ENCODE measurements at places on chromosomes 12 and 14.

DNA sequence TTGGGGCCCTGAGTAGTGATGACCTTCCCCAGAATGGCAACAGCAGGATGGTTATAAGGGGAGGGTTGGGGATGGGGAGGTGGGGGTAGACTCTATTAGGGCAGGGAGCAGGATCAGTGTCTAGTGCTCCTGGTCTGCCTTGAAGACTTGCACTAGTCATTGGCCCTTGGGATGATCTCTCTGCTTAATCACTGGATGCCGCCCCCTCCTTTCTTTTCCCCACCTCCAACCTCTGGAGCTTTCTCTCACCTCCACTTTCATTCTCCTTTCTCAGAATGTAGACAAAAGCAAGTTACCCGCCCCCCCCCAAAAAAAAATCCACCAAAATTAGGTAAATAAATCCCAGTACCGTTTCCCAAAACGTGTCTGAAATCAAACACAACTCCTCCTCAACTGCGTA, 2.8 kb upstream of the KCNK10 start:
- DNase-seq = no peak

- DNase-seq = no peak
These were observed 241.0 kb upstream of the TBX3 start for GRCh38 chr12:114924946-114925475.

DNA sequence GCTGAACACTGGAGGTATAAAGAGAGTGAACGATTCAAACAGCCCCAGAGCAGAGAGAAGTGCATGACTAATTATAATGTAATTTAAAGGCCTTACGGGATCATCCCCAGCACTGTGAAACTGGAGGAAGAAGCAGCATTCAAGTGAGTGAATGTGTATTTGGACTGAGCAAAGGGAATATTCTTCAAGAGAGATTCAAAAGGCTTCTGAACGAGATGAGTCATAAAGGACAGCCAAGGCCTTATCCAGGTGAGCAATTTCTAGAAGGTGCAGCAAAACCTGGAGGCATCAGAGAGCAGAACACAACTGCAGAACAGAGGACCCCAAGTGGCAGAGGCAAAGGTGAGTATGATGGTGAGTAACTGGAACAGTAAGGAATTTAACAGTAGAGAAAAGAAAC, 127.2 kb downstream of the BCAT1 start:
- DNase-seq = no peak

DNA sequence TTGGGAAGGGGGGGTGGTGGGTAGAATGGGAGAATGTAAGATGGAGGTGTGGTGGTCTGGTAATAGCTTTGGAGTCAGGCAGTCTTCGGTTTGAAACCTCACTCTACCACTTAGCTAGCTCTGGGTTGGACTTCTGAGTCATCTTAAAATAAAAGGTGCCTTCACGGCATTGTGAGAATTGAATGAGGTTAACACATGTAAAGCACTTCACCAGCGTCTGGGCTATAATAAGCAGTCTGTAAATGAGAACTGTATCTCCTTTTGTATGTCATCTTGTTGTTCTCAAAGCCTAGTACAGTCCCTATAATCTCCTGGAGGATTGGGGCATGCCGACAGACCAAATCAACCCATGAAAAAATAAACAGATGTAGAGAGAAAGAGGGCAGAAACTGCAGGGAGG, 11.2 kb downstream of the C2CD5 start:
- no peak for DNase-seq

DNA sequence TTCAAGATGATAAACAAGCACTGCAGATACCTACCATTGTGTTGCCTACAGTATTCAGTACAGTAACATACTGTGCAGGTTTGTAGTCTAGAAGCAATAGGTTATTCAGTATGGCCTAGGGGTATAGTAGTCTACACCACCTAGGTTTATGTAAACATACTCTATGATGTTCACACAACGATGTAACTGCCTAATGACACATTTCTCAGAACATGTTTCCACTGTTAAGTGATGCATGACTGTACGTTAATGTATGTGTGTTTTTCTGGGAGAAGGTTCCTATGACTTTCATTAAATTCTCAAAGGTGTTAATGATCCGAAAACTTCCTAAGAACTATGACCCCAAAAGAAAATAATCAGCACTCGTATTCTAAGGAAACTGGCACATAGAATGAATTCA, 20.9 kb upstream of the CALM1 start:
- DNase-seq = no peak
